ENCODE measurements at places on chromosomes 4 and X. TPM values are rescaled to one million over a fixed set of nuclear protein-coding genes. Genes with fewer than 3 reads are reported as not detected.

Gene UCP1
- 0.61 TPM for total RNA-seq

Gene DAPP1
- 5.7 TPM for total RNA-seq

DNA sequence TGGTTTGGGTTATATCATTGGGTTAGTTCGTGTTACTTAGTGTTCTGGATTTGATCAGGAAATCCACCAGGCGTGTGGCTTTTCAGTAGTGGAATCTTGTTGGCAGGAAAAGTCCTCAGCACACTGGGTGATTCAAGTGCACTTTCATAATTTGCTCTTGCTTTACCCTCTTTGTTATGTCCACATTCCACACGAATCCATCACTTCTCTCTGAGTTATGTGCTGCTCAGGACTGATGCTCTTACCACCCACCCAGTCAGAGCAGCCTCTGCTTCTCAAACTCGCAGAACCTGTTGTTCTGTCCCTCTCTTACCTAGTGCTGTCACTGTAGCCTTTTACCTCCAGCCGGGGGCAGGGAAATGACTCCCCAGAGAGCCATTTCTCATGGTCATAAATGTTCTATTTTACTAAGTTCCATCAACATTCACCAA, 37.2 kb upstream of the SCRG1 start:
- peak; percentile 23 for DNase-seq

GRCh38 chrX:48794340-48794910, 7.4 kb upstream of the HDAC6 start:
- no peak for DNase-seq

GRCh38 chr4:27779827-27780226, 919.2 kb downstream of the STIM2 start:
- no peak for DNase-seq

- no peak for DNase-seq
Observed at GRCh38 chr4:158513256-158513655, 8.4 kb upstream of the RXFP1 start.

Gene SHROOM2
- total RNA-seq: 27.4 TPM

Gene CD99
- 246 TPM for total RNA-seq

DNA sequence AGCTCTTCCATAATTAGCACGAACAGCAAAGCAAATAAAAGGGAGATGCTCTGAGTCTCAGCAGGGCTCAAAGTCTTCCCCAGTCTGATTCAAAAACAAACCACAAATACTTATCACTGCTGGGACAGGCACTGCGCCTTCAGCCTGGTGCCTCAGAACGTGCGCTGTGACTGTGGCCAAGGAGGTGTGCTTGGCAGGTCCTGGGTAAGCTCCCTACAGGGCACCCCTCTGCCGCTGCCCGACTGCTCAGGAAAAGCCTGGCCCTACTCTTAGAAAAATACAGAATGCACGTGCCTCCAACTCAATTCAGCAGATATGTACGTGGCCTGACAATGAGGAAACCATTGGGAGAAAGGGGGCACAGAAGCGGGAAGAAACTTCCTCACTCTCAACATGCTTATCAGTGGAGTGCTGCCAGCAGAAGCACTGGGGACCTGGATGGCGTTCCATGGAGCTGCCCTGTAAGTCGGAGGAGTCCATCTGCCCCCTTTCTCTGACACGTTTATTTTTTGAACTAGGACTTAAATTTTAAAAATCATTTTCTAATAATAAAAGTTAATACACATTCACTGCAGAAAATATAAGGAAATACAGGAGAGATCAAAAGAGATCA, 86.8 kb downstream of the GATB start:
- DNase-seq: no peak

Gene C1GALT1C1
- 32.7 TPM for total RNA-seq

- DNase-seq: no peak
Observed at GRCh38 chr4:52105276-52105675, 54.2 kb downstream of the SPATA18 start.

Measured in spinal cord (tissue), 10 donors.